ENCODE measurements at places on chromosomes 2 and 18.

DNA sequence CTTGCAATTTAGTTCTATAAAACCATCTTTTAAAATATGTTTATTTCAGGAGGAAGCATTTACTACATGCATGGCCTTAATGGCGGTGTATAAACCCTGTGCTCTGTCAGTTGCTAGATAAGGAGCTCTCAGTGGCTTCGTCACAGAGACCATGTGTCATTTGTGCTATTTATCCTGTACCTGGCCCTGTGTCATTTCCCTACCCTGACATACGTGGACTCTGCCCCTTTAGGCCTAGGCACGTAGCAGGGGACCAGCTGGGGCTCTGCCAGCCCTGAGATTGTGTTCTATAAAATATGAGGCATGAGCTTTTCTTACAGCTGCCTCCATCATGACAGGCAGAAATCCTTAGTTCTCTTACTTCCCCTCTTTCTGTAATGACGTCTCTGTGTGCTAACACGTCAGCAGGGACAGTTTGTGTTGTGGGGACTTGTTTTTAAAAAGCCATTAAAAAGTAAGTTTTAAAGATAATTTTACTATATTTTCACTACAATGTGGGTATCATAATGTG, 88.0 kb downstream of the ITGB1BP1 start:
- no peak for DNase-seq

GRCh38 chr2:233241803-233242202, 9.7 kb upstream of the ATG16L1 start:
- DNase-seq, result no peak

GRCh38 chr2:199458806-199459285, 1.1 kb upstream of the SATB2 start:
- DNase-seq, result no peak

DNA sequence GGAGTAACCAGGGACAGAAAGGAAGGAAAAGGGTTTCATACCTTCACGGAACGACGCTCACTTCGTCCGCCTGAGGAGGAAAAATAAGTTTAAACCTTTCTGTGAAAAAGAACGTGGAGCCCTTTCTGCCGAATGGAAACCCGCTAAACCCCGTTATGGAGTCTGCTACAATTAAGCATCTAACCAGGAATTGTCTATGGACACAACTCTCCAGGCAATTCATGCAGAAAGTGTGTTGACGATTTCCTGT, 528 bp upstream of the PPP4R3B start:
- no peak for DNase-seq

DNA sequence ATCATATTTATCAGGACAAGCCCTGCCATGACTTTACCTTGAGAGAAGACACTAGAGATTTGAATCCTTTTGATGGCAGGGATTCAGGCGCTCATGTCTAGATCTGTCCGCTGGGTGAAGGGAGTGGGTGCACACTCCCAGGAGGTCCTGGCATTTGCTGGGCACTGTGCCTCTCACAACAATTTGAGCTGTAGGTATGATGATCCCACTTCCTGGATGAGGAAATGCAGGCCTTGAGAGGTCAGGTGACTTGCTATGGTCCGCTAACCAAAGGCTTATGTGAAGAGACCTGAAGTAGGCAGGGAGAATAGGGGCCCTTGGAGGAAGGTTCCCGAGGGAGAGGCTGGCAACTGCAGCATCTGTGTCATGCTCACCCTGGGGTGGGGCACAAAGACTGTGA, 206.1 kb downstream of the HAUS1 start:
- DNase-seq, result no peak

DNA sequence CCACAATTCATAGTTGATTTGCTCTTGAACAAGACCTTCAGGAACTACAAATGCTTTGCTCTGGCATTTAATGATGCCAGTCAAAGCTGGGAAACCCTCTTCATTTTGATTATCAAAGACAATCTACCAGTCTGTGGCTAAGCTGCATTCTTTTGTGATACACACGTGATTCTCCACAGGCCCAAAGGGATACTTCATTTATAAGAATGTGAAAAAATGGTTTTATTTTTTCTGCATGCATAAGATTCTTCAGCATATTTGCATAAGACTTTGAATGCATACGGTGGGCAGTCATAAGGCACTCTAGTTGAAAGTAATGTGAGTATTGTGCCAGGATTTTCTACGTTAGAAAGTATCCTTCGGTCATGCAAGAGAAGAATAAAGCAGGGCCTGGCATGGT, 33.0 kb upstream of the ARL5A start:
- no peak for DNase-seq

DNA sequence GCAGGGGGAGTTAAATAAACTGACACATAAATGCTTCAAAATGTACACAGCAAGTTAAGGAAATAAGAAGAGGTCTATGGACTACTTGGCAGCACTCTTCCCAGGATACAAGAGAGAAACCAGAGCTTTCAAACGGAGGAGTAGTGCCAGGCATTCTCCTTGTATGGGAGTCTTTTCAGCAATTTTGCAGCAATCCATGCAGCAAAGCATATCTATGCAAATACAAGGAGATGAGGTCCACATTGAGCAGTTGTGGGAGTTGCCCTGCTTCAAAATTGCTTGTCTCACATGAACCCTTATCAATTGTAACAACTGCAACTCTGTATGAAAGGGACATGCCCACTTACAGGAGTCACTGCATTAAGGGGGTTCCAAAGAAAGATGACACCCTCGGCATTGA, 37.8 kb downstream of the SCN9A start:
- no peak for DNase-seq

- no peak for DNase-seq
Observed at GRCh38 chr2:67201521-67201920, 195.6 kb upstream of the ETAA1 start.

DNA sequence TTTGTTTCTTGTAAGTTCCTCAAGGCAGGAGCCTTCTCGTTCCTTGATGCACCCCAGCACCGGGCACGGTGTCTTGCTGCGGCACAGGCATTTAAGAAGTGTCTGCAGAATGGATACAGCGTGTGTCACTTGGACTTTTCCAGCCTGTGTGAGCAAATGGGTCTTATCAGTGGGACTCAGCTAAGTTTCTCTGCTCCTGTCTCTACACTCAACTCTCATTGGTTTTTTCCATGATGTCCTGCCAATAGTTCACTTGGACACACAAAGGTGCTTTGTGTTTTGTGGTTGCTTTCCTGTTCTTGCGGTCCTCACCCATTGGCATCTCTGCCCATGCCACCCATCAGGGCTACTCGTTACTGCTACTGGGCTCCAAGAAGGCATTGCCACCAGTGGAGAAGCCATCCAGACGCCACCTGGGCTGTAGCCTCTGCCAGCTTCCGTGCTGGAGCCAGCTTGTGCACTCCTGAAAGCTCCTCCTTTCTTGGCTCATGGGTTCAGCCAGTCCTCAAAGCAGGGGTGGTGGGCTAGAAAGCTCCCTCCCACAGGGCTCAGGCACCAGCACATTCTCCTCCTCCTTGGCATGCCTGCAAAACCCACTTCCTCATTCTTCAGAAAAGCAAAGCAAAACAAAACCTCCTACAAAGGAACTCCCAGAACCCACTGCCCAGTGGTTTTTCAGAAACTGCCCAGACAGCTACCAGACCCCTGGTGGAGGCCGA, 41.4 kb downstream of the IL1R2 start:
- peak; percentile 97 for DNase-seq

- DNase-seq, result no peak
Observed at GRCh38 chr2:205166745-205167144, 515.6 kb upstream of the NRP2 start.

DNA sequence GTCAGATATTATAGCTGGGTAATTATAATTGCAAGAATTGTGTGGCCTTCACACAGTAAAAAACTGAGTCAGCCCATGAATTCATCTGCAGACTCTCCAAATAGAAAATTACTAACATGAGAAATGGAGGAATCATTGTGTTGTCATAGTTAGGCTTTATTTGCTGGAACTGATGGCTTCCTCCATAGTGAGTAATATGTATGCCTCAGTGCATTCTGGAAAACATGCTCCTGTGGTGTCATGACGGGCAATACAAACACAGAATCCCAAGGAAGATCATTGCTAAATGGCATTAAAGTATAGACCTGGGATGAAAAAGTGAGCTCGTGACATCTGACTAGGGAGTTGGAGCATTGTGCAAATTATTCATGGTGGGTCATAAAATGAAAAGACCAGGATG, 23.6 kb upstream of the NMS start:
- DNase-seq, result no peak

GRCh38 chr2:202944816-202945215, 32.7 kb downstream of the CARF start:
- no peak for DNase-seq

DNA sequence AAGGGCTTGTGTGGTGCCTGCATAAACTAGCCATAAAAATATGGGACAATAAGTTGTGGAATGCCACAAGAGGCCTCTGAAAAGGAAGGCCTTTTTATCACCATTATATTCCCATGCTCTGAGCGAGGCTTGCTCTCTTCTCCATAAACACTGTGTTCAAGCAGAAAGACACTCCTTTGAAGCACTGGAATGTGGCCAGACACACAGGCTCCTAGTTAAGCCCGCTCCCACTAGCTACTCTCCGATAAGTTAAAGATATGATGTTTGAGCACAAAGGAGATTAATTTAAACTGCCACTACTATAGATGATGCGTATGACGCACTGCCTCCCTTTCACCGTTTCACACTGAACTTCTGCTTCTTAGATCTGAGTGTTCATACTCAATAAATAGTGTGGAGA, 188.7 kb upstream of the TWIST2 start:
- DNase-seq, result no peak

GRCh38 chr2:69012310-69013141, 453 bp upstream of the ANTXR1 start:
- DNase-seq, result no peak

DNA sequence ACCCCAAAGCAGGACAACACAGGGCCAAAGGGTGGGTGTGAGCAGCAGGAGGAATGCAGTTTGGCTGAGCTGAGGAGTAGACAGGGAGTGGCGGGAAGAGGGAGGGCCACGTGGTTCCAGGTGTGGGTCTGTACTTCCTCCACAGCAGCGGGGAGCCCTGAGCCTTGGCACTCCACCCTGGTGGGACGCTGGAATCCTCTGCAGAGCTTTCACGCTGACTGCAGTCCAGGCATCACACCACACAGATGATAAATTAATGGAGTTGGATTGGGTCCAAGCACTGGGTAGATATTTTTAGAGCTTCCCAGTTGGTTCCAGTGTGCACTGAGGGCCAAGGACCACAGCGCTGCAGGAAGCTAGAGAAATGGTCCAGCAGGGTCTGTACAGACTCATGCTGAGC, 67.0 kb upstream of the TMEM200C start:
- peak; percentile 29 for DNase-seq

DNA sequence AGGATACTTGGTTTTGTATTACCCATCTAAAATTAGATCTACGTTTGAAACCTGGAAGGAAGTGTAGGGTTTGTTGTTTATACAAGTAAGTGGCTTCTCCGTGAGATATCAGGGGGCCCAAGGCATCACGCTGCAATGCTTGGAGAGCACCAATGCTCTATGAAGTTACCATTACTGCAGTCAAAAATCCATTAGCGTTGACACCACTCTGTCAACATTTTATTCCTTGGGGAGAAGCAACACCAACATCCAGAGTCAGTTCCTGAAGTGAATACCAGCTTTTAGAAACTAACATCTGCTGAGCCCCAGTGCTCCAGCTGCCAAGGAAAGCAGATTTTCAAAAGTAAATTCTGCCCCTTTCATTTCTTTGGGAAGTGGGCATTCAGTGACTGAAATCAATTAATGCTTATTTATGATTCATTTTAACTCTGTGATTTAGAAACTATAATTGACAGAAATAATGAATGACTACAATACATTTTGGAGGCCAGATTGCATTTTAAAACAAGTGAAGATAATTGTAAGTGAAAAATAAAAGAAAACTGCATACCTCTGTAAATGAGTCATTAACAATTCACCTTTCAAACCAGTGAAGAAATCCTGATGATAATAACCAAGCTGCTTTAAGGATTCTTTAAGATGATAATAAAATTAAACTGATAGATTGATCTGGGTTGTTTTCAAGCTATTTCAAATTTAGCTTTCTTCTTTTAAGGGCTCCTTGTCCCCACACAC, 30.5 kb downstream of the LRP1B start:
- DNase-seq, result no peak

GRCh38 chr2:175742367-175742766, 259.7 kb downstream of the LNPK start:
- peak; percentile 43 for DNase-seq

DNA sequence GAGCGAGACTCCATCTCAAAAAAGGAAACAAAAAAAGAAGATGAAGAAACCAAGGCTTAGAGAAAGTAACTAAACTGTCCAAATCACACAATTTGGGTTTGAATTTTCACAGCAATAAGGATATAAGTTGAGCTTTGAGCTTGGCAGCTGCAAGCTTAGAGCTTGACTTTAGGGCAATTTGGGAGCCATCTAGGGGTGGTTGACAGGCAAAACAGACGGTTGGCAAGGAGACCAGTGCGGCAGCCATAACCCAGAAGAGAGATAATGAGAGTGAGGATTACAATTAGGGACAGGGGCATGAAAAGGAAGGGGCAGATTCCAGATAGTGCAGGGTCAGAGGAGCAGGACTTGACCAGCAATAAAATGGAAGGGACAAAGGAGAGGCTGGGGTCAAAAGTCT, 382.2 kb upstream of the HNRNPA3 start:
- DNase-seq, result no peak

- DNase-seq, result no peak
Observed at GRCh38 chr2:172839446-172839845, 103.8 kb downstream of the RAPGEF4 start.

DNA sequence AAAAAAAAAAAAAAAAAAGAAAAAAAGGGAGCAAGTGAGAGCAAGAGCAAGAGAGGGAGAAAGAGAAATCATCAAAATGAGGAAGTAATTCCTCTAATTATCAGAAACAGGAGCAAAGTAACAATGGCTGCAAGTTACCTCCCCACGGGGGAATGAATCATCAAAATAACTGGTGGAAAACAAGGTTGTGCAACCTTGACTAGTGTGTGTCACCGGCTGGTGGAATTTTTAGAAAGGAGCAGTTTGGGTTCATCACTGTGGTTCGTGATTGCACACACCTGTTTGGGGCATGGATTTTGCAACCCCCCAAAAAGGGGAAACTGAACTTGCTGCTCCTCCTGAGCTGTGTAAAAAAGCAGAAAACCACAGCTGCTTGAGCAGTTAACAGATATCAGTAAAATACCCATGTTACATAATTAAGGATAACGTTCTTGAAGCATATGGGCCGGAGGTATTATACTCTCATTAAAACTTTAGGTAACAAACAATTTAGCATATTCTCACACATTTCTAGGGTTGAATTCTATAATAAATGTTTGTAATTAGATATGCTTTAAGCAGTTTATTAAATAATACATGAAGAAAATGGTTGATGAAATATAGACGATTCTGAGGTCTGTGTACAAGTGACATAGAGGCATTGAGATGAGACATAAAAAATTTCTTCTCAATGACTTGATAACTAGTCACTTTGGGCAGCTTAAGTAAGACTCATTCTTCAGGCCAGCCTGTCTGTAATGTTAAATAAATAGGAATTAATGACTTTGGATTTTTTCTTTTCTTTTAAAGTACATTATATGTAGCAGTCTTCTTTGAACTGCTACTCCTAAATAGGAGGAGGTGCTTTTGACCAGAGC, 184.2 kb upstream of the ZEB2 start:
- DNase-seq, result peak; percentile 5

GRCh38 chr2:227890495-227891079, 19.2 kb downstream of the DAW1 start:
- peak; percentile 55 for DNase-seq
